ENCODE measurements at places on chromosomes 16 and 17.
A peak's percentile ranks its signal among the peaks of the same experiment; 100 is the strongest.

GRCh38 chr17:21001111-21001812 lies 41.5 kb downstream of the USP22 start:
- no peak for DNase-seq

GRCh38 chr16:57999366-57999970 lies 1.0 kb downstream of the ZNF319 start:
- no peak for DNase-seq

DNA sequence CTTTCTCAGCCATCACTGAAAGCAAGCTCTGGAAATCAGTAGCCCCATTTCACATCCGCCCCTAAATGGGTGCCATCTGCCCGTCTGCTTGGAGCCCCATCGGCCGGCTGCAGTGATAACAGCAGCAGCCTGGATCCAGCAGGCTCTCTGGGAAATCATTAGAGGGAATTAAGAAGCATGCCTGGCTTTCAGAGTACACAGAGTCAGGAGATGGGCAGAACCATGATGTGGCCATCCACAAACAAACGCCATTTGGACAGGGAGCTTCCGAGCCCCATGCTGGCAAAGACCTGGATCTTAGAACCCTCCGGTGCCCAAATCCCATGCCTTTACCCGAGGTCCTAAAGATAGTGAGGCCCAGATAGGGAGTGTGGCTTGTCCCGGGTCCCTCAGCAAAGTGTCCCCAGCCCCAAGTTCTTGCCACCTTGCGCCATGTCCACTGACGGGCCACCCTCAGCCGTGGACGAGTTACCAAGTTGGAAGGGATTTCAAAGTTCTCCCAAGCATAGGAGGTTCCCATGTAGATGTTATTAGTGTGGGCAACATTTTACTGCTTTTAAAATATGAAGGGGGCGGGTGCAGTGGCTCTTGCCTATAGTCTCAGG lies 1.0 kb upstream of the LITAF start:
- DNase-seq, result no peak

DNA sequence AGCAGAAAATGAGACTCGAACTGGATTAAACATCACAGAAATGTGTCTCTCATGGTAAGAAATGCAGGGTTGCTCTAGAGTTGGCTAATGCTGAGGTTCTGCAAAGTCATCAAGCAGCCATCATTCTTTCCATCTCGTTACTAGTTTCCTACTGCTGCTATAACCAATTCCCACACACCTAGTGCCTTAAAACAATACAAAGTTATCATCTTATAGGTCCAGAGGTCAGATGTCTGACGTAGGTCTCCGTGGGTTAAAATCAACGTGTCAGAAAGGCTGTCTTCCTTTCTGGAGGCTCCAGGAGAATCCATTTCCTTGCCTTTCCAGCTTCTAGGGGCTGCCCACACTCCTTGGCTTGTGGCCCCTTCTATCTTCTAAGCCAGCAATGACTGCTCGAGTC lies 118.6 kb downstream of the STX8 start:
- no peak for DNase-seq

- DNase-seq, result no peak
Measured at GRCh38 chr16:89716493-89716892, 4.2 kb downstream of the VPS9D1 start.

DNA sequence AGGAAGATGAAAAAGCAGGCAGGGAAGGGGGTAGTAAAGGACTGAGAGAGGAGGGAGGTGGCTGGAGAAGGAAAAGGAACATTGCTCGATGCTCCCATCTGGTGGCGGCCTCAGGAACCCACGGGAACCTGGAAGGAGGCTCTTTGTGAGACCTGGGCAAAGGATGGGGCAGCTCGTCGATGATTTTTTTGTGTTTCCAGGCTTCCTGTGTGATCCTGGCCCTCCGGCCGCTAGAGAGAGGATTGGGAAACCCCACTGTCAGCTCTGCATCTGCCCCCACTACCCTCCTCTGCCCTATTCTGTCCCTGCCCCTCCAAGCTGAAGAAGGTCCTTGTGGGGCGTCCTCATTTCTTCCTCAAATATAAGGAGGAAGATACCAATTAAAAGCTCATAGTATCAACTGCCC lies 6.6 kb downstream of the WFIKKN2 start:
- DNase-seq, result peak; percentile 88

GRCh38 chr17:83079352-83079747 lies at the start of gene METRNL:
Gene METRNL, plus strand, starts transcription at chr17:83079609. Its CDS starts 207 bp downstream, at chr17:83079816.
- peak; percentile 90 for DNase-seq

DNA sequence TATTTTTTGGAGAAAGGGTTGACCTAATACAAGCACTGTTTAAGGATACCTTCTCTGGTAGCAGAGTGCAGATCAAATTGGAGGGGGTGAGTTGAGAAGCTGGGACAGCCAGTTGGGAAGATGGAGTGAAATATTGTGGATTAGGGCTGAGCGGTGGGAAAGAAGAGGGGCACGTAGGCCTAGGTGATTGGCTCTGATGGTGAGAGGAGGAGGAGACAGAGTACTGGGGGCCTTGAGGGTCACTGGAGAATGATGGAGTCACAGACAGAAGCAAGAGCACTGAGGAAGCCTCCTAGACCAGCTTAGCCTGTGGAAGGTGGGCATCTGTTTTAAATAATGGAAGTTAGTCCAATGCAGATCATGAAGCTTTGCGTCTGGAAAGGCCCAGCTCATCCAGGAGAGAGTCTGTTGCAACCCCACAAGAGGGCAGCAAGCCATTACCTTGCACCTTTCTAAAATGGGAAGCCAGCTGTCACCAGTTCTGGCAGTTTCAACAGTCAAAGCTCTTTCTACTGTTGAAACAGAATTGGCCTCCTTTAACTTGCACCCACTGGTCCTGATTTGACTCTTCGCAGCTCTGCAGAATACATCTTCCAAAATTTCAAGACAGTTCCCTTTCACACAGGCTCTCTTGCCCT lies 11.8 kb downstream of the SLC9A5 start:
- DNase-seq, result no peak

DNA sequence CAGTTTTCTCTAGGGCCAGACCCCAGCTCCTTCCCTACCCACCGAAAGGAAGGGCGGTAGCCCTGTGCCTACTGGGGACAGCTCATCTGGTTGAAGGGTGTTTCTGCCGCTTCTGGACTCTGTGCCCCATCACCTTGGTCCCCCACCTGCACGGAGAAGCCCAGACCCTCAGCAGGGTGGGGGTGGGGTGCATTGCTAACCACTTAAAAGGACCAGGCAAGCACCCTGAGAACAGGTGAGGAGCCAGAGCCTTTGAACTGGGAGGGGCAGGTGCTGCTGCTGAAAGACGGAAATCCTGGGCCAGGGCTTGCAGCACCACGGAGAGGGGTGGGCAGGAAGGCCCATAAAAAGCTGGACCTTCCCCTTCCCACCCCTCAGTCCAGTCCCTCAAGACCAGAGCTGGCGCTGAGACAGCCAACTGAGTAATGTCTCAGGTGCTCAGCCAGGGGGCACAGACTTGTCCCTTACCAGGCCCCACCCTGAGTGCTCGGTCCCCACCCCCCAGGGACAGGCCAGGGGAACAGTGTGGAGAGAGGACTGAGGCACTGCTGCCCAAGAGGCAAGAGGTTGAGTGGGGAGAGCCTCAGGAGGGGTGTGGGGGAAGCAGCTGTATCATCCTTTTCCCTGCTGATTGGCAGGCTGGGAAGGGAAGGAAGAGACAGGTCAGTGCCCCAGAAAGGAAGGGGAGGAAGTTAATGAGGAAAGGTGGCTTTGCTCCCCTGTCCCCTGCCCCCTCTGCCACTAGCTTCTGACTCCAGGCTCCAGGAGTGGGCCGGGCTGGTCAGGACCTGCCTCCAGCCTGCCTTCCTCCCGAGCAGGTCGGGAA lies 10.9 kb upstream of the SP2 start:
- DNase-seq, result no peak

- no peak for DNase-seq
Measured at GRCh38 chr17:65436871-65437270, 124.6 kb downstream of the AXIN2 start.

DNA sequence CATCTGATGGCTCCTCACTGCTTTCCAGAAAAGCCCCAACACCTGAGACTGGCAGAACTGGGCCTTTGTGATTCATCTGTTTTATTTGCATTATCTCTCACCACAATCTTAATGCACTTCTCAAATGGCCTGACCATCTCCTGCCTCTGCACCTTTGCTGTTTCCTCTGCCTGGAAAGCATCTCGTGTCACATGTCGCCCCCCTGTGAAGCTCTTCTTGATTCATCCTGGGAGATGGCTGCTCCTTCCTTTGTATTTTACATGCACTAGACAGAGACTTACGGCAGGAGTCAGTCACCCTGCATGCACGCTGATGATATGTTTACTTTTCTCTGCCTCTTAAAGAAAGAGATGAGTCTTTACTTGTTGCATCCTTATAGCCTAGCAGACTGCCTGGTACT lies 30.0 kb downstream of the HNF1B start:
- DNase-seq, result no peak

GRCh38 chr17:11797803-11798202 lies 199.5 kb downstream of the ZNF18 start:
- DNase-seq, result no peak

DNA sequence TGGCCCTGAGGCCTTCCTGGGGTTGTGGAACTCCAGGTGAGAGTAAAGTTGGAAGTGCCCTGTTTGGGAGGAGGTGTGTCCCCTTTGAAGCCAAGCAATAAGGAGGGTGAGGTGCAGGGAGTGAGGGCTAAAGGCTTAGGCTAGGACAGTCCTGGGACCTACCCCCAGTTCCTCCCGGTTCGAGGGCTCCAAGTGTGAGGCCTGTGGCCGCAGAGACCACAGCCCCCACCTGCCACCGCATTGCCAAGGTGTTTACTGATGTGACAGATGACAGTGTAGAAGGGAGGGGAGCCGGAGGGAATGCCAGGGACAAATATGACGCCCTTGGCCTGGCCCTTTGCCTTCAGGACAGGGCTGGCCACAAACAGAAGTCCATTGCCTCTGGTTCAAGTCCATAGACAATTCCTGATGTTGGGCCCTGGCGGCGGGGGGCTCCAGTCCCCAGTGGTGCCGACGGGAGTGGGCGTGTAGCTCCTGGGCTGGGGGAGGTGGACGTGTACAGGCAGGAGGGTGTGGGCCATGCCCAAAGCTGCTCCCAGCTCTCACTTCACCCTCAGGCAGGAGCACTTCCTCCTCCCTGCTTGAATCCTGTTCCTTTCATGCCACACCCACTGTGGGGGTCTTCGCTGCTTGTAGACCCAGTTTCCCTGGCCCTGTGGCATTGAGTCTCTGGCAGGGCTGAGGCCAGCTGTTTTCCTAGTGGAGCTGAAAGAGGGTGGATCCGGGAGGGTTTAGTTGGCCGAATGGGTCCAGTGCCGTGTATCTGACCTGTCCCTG lies 3.2 kb downstream of the ADORA2B start:
- DNase-seq, result no peak

DNA sequence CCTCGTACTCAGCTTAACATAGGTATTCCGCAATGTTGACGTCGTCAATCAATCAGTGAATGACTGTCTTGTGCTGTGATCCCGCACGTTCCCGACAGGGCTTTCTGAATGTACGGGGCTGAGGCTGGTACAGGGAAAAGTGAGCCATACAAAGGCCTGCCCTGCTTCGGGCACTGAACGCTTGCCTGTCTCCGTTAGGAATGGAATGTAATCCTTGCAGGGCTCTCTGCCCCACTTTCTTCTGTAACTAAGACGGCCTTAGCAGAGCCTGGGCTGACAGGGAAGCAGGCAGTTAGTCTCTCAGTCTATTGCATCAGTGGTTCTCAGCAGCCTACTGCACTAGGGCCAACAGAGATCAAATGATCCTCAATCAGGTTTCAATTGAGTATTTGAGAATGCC lies 16.2 kb upstream of the MYH3 start:
- no peak for DNase-seq

DNA sequence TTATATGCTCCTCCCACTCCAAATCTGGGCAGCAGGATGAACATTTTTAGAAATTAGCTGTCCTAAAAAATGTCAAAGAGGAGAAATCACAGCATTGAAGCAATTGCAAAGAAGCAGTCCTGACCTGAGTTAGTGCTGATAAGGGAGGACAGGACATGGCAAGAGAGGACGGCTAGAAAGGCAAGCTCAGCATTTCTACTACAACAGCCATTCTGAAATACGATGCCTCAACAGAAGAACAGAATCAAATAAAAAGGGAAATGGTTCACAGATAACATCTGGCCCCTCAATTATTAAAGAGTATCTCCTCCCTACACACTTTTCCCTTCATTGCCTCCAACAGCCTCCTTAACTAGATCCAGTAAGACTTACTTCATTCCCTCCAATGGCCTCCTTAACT lies 18.3 kb downstream of the VPS53 start:
- no peak for DNase-seq

GRCh38 chr16:14539631-14540030 lies 90.4 kb downstream of the PARN start:
- DNase-seq, result no peak

- no peak for DNase-seq
Measured at GRCh38 chr16:88769617-88770460, 15.2 kb downstream of the PIEZO1 start.

- DNase-seq, result no peak
Measured at GRCh38 chr16:53732296-53732929, 28.5 kb downstream of the FTO start.

DNA sequence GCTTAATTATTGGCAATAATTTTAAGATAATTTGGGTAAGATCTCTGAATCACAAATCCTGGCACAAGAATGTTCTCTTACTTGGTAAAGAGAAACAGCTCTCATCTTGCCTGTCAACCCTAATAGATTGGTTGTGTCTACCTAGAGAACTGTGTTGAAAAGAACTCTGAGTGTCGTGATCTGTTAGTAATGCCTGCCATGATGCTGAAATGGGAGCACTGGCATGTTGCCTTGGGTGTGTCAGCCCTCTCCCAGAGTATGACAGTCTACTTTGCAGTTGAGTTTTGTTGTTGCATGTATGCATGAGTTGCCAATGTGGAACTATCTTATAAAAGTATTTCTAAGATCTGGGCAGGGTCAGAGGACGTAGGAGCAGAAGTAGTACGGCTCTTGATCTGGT lies 221.4 kb downstream of the MAF start:
- no peak for DNase-seq

DNA sequence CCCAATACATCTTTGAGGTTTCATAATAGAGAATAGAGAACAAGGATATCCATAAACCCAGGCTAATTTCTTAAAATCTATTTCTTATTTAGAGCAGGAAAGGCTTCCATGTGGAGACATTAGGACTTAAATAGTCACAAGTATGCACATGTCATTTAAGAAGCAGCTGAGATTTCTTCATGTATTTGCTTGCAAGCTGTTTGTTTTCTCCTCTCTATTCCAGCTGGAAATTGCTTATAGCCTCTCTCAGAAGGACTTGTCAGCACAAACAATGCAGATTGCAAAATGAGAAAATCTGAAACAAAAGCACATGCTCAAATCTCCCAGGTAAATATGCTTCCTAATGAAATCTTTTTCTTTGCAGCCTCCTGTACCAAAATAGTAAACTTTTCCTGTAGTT lies 1473.1 kb downstream of the CDH8 start:
- no peak for DNase-seq

GRCh38 chr17:75270218-75270965 lies 639 bp downstream of the MIF4GD start:
- peak; percentile 79 for DNase-seq

DNA sequence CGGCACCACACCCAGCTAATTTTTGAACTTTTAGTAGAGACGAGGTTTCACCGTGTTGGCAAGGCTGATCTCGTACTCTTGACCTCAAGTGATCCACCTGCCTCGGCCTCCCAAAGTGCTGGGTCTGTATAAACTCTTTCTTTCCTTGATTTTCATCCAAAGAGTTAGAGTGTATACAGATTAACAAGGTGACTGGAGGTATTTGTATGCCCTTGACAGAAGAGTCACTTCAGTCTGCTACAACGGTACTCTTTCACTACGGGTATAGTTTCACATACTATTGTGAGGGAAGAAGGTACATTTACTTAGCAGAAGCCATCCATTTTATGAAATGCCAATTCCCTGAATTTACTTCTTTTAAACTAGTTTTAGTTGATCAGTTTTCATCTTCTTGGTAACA lies 32.5 kb downstream of the PPM1E start:
- DNase-seq, result no peak

- DNase-seq, result no peak
Measured at GRCh38 chr16:82059983-82060421, 24.9 kb downstream of the HSD17B2 start.

All from right forelimb (tissue), 1 donor.